ENCODE measurements at places on chromosomes 4 and X.

DNA sequence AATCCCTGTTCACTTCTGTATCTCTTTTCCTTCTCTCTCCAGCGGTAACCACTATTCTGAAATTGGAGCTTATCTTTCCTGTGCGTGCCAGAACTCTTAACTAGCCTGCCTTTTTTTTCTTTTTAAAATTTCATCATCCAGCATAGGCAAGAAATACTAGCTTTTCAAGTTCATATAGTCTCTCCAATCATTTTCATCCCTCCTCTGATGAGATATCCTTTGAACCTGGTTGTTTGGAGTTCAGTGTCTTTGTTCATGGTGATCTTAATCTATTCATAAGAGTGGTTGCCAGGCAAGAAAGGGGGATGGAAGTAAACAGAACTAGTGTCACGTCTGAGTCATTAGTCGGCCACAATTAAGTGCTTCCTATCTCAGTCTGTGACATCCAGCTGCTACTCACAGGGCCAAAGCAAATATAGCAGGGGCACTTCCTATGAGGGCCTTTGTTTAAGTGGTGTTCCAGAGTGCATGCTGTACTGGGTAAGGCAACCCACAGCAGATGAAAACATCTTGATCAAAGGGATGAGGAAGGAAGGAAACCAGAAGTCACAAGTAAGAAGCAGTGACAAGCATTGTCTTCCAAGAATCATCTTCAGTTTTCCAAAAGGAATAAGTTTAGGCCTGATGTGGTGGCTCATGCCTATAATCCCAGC, 56.4 kb upstream of the XIAP start:
- no peak for DNase-seq

DNA sequence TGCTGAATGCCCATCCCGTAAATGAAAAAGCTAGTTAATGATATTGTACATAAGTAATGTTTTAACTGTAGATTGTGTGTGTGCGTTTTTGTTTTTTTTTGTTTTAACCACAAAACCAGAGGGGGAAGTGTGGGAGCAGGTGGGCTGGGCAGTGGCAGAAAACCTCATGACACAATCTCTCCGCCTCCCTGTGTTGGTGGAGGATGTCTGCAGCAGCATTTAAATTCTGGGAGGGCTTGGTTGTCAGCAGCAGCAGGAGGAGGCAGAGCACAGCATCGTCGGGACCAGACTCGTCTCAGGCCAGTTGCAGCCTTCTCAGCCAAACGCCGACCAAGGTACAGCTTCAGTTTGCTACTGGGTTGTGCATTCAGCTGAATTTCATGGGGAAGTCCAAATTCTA, at the start of gene SPP1:
TSS of gene SPP1 (plus strand) at position 249 of the 400 bp plus-strand sequence. CDS start 1,182 bp downstream, outside the sequence.
- DNase-seq, result no peak

- no peak for DNase-seq
Observed at GRCh38 chr4:78876568-78877320, 62.5 kb downstream of the PAQR3 start.

GRCh38 chr4:125551466-125551865, 236.7 kb downstream of the FAT4 start:
- no peak for DNase-seq

DNA sequence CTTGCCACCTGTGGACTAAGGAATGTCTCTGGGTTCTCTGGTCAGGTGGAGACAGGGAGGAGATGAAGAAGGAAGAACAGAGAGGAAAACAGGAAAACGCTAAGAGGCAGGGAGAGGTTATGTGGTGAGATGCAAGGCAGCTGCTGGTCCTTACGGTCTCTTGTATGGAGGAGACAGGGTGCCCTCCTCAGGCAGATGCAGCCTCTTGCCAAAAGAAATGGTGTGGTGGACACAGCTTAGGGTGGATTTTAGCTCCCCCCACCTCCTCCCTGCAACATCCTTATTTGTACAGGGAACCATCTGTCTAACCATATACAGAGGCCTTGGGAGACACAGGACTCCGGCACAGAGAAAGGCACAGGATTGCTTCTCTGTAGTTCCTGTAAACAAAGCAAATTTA, 9.7 kb downstream of the OCIAD2 start:
- no peak for DNase-seq

DNA sequence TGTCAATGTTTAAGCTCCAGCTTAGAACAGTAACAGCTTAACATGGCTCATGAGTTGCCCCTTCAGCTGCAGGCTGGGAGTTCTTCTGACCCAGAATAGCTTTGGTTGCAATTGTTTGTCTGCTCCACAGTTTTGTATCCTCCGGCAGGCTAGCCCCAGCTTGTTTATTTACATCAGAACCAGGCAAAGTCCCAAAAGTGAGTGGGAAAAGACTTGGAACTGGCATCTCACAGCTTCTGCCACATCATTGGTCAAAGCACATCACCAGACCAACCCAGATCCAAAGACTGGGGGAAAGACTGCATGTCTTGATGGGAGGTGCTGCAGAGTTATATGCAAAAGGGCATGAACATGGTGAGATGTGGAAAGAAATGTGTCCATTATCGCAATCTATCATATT, 231.2 kb upstream of the CPEB2 start:
- no peak for DNase-seq

DNA sequence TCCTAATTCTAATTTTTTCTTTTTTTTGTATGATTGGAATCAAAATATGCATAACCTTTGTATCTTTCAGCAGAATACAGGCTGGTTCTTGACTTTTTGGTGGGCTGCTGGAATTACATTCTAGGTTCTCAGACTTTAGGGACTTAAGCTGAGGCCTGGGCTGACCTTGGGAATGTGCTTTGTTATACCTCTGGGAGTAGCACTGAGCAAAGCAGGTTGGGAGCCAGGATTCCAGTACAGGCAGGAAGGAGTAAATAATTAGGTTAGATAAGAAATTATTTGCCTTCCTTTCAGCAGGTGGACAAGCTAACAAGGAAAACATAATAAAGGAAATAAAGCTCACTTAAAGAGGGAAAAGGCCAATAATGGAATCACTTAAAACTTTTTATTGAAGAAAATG, 49.9 kb upstream of the SLC4A4 start:
- no peak for DNase-seq

DNA sequence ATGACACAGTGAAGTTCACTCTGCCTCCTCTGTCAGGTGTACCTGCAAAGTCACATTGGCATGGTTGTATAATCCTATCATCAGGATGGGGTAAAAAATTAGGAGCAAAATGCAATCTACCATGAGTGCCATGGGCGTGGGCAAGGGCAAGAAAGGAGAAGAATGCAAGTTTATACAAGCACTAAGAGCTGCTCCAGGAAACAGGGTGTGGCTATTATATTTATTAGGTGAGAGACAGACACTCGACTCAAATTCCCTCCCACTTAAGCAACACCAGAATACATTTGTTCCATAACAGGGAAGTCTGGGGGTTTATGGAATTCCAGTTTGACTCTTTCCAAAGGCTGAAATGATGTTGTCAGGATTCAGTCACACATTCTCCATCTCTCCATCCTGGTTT, 378.8 kb downstream of the BCOR start:
- no peak for DNase-seq

- DNase-seq, result no peak
Observed at GRCh38 chr4:185852961-185853360, 41.0 kb upstream of the SORBS2 start.

- DNase-seq, result no peak
Observed at GRCh38 chr4:146338512-146338911, 124.2 kb downstream of the REELD1 start.

GRCh38 chrX:130746709-130747342, 156.2 kb downstream of the ENOX2 start:
- DNase-seq, result no peak

GRCh38 chrX:43474321-43474720, 181.8 kb upstream of the MAOA start:
- DNase-seq, result no peak

DNA sequence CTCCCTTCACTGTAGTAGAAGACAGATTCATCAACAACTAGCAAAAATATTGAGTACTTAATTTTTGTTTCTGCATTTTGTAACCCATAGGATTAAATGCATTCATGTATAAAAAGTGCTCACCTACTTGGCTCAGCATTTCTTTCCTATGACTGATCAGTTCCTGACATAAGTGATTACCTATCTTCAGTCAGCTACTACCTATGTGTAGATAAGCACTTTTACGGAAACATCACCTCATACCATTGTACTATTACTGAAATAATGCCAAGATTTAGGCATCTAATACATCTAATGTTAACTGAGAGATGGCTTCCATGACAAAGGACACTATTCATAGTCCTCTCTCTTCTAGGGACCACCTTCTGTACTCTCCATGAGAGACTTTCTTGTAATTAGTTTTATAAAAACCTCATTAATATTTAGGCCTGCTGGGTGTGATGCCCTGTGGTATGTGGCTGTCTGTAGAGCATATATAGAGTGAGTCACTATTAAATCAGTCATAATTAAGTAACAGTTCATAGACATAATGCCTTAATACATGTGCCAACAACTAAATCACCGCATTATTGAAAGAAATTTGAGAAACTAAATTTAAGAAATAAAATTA, 147.0 kb downstream of the PDGFC start:
- DNase-seq, result no peak

DNA sequence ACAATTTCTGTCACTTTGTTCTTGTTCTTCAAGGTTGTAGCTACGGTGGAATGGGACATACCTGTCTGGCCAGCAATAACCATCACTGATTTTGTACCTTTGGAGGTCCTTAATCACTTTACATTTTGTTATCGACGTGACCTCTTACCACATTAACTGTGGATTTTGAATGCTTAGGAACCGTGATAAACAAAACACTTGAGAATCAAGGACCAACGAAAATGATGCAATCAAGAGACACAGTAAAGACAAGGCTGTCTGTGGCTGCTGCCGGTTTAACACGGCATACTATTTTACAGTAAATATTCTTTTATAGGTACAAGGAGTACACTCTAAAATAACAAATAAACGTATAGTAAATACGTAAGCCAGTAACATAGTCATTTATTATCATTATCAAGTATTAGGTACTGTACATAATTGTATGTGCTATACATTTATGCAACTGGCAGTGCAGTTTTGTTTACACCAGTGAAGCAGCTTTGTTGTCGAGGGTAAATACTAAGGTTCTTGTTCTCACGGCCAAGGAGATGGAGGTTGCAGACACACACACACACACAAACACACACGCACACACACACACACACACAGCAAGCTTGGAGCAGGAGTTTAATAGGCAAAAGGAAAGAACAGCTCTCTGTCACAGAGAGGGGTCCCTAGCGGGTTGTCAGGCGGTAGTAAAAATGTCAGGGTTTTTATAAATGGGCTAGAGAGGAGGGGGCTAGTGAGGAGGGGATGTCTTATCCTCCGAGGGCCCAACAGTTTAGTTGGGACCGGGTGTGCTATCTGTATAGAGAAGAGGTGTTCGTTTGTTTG, 194.7 kb upstream of the CXorf51B start:
- no peak for DNase-seq

DNA sequence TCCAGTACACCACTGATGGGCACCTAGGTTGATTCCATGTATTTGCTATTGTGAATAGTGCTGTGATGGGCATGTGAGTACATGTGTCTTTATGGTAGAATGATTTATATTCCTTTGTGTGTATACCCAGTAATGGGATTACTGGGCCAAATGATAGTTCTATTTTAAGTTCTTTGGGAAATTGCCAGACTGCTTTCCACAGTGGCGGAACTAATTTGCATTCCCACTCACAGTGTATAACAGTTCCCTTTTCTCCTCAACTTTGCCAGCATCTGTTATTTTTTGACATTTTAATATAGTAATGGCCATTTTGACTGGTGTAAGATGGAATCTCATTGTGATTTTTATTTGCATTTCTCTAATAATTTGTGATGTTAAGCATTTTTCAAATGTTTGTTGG, 25.9 kb downstream of the CC2D2A start:
- DNase-seq, result no peak

DNA sequence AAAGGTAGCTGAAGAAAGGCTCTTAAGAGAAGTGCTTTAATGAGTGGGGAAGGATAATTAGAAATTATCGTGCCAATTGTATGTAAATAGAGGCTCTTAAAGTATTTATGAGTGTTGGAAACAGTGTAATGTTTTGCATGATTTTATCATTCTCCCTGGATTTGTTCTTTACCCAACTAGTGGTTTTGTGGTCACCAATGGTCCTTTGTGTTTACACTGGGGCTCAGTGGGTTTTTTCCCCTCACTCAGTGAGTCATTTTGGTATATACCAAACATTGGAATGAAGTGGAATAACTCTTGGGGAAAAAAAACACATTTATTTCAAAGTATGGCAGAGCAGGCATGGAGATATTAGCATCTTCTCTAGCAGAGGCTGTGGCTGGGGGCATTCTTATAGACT, 20.8 kb upstream of the LGI2 start:
- no peak for DNase-seq

DNA sequence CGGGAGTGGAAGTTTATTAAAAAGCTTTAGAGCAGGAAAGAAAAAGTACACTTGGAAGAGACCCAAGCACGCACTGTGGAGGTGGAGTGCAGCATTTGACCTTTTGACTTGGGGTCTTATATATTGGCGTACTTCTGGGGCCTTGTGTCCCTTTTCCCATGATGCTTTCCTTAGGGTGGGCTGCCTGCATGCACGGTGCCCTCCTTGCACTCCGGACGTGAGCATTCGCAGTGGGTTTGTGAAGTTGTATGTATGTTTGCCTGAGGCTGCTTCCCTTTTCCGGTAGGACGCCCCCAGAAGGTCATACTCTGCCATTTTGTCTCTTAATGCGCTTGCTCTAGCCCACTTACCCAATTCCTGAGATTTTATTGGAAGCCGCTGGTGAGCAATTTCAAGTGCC, 39.6 kb downstream of the TRMT44 start:
- no peak for DNase-seq

- DNase-seq, result no peak
Observed at GRCh38 chrX:3340016-3340415, 6.4 kb downstream of the MXRA5 start.

Data from Right ventricle myocardium inferior (tissue), 1 donor.